ENCODE measurements at places on chromosomes 12 and 14.
A peak's percentile ranks its signal among the peaks of the same experiment; 100 is the strongest.

GRCh38 chr12:106488884-106489283 is 93.9 kb upstream of the RFX4 start:
- no peak for DNase-seq

- no peak for DNase-seq
Measured at GRCh38 chr14:91352053-91352452, 65.6 kb downstream of the CCDC88C start.

DNA sequence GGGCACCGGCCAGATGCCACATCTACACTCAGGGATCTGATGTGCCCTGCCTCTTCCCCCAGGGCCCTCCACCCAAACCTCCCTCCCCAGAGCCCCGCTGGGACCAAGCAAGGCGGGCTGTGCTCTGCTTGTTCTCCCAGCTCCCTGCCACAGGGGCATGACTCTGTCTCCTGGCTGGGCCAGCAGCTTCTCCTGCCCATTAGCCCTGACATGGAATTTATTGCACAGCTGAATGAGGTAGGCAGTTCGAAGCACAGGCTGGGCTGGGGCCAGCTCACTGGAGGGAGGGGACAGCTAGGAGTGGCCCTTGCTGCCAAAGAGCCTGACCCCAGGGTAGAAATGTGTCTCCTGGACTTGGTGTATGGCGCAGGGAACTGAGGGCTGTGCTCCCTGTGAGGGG is 42.4 kb downstream of the ARL6IP4 start:
- no peak for DNase-seq

- DNase-seq = no peak
Measured at GRCh38 chr12:113119980-113120669, 15.4 kb downstream of the RASAL1 start.

GRCh38 chr12:110301065-110301806 is 20.2 kb downstream of the ATP2A2 start:
- no peak for DNase-seq

DNA sequence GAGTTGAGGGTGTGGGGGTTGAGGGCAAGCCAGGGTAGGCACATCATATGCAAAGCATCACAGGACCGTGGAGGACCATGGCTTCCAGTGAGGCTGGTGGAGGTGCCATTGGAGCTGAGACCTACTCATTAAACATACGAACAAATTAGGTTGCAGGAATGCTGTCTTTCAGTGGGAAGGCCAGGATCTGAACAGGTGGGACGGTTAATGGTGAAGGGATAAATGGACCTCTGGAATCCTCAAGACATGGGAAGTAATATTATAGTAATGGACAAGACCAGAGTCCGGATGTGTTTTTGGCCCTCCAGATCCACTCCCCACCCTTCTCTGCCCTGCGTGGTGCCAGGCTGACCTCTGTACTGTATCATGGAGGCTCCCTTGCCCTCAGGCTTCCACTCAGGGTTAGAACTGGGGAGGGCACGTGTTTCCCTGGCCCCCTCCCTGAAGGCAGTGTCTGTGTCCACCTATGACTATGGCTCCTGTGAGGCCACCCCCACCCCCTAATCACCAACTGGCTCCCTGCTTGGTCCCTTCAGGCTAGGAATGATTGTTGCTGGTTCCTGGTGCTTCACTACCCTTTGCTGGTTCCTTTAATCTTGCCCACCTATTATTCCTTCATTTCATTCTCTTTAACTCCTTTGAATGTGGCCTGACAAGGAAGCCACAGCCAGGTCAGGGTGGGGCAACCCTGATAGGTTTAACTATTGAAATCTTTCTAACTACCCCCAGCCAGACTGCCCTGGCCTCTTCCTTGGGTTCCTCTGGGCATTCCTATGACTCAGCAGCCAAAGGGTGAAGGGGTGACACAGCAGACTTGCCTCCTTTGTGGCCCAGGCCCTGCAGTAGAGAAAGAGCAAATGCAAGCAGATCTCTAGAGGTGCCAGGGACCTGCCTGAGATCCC is 10.7 kb downstream of the DHRS2 start:
- DNase-seq = no peak

DNA sequence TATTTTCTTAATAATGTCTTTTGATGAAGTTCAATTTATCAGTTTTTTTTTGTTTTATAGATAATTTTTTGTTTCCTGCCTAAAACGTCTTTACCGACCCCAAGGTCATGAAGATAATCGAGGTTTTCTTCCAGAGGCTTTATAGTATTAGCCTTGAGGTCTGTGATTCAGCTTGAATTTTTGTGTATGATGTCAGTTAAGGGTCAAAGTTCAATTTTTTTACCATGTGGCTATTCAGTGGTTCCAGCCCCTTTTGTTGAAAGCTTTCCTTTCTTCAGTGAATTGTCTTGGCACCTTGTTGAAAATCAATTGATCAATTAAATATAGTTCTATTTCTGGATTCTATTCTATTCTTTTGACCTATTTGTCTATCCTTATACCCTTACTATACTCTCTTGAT is 3.2 kb upstream of the MGST1 start:
- no peak for DNase-seq

GRCh38 chr12:76544601-76545261 is 14.8 kb downstream of the OSBPL8 start:
- no peak for DNase-seq

DNA sequence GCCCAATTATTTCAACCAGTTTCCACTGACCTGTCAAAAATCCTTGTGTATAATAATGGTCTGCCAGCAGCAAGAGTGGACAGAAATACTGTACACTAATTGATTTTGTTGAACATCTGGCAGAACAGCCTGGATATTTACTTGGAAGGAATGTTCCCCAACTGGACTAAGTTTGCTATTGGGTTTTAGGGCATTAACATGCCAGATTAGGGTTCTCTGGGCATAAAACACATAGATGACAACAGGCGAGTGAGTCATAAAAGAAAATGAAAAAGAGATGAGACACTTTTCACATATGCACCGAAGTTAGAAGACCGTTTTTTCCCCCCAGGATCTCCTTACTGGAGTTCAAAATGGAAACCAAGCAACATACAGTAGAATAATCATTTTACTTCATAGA is 236.3 kb upstream of the NAV3 start:
- DNase-seq = no peak

DNA sequence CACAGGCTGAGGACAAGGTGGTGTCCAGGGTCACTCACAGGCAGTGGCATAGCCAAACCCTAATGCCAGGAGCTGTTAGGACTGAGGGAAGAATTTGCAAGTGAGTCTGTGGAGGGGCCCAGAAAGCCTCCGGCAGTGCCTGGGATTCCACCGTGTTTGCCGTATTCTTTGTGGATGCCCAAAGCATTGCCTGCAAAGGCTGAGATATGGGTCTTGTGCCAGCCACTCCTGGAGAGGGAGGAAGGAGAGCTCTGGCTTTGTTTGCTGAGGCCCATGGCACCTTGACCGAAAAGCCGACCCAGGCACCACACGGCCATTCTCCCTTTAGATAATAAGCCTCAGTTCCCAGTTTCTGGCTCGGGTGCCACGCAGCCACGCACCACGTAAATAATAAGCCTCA is 35.8 kb upstream of the GALNT9 start:
- DNase-seq = no peak

- DNase-seq = no peak
Measured at GRCh38 chr12:103640410-103640809, 53.3 kb downstream of the STAB2 start.

GRCh38 chr12:15526033-15526432 is 203.7 kb downstream of the PTPRO start:
- no peak for DNase-seq

DNA sequence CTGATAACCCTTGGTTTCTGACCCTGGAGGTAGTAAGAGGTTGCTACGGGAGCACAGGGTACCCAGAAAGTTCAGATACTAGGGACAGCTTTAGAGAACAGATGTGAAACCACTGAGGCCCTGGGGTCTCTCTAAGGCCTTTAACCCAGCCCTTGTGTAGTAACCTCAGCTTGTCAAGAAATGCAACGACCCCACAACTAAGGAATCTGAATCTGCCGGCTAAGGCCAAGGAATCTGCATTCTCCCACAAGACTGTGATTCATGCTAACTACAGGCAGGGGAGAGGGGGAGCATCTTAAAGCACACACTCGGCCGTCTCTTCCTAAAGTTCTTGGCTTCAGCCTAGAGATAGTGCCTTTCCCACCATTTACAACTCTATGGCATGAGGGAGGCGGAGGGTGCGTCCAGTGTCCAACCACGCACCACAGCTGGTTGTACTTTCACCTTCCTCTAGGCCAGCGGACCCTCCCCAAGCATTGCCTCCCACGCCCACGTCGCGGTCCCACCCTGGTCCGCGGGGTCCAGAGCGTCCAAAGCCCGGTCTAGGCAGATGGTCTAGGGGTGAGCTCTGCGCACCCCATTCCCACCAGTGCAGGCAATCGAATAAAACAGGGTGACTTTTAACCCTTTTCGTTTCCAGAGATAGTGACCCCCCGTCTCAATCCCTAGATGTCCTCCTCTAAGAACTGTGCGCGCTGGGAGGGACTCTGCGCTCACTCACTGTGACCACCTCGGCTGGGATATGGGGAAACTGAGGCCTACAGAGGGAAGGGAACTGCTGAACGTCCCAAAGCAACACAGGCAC is 735 bp upstream of the VASH1 start:
- DNase-seq = no peak

DNA sequence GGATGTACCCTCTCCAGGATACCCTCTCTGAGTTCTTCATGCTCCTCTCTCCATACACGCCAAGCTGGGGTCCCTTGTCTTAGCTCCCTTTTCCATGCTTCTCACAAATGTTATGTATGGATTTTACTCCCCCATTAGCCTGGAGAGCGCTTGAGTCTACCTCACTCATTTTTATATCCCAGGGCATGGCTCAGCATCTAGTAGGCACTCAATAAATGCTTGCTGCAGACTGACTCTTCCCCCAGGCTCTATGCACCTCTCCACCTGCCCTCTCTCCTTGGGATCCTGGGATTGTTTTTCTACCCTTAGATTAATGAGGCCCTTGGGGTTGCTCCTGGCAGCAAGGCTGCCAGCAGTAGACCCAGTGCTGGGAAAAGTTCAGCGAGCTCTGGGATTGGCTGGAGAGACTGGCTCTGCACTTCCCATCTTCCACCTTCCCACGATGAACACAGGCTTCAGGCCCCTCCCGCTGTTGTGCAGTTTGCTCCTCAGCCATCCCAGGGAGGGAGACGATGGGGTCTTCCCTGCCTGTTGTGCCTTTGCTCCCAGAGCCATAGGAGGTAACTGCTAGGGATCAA is 2.2 kb downstream of the NRIP2 start:
- DNase-seq = no peak

DNA sequence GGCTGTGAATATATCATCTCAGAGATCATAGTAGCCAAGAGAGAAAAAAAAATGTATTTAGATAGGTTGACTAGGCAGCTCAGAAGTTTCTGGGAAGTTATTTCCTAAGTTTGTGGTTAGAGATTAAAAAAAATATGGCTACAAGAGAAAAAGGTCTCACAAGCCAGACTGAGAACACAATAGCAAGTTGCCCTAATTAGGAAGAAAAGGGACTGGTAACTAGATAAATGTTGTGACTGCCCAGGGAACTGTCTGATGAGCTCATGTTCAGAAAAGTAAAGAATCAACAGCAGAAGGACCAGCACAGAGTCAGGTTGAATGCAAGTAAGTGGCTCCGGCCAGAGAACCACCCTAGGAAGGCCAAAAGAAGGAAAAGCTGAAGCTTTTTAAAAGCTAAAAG is 256.6 kb downstream of the PRKD1 start:
- DNase-seq = no peak

- DNase-seq = no peak
Measured at GRCh38 chr14:104289507-104289906, 151.1 kb downstream of the KIF26A start.

DNA sequence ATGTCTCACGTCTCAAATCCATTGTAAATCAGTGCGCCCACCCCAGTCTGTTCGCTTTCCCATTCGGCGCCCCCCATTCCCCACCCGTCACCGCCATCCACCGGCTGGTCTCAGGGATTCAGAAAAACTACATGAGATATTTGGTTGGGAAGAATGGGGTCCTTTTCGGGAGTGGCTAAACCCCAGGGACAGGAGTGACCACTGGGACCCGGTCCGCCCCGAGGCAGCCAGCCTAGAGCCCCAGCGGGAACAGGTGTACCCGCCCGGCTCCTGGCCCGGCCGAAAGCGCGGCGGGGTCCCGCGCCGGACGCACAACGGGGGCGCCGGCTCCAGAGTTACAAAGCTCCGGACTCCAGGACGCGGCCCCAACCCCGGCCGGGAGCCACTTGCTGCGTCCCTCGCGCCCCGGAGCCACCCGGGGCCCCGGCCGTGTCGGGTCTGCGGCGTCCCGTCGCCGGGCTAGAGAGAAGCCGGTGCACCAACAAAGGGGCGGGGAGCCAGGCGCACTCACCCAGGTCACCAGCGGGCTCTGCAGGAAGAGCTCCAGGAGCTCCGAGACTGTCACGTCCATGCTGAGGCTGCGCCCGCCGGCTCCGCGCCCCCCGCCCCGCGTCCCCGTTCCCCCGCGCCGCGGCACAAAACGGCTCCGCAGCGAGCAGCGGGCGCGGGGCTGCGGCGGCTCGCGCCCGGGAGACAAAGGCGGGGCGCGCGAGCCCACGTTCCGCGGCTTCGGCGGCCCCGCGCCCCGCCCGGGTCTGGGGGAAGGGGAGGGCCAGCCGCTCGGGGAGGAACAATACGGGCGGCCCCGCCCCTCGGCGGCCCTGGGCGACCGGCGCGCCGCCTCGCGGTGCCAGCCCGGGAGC is at the start of gene CCDC88C:
CCDC88C (minus strand) TSS at position 701 of the 863 bp plus-strand sequence; CDS start at position 571, 130 bp downstream.
- DNase-seq = peak; percentile 85

DNA sequence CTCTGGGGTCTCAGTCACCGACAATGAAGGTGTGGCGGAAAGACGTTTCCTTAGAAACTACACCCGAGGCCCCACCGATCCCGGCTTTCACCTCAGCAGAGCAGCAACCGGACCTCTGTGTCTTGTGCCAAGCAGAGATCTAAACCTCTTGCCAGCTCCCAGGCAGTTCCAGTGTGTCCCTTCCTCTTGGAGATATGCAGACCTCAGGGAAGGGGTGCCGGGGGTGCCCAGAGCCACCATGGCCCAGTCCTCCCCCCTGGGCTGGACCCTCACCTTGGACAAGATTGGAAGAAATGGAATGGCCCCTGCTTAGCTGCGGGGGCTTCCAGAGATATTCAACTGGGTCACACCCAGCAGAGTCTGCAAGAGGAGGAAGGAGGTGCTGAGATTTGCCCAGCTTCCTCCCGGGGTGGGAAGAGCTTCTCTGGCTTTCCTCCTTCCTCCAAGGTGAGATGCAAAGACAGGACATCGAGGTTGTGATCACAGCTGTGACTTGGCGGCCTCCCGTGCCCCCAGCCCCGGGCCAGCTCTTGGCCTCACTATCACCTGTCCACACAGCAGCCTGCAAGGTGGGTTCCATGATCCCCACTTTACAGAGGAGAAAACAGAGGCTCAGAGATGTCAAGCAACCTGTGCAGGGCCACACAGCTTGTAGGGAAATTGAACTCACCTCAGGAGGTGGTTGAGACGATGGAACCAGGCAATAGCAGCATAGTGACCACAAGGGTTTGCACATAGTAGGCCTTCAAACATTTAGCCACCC is 281.7 kb upstream of the RTL1 start:
- DNase-seq = no peak
